Dermis blood vessel endothelial cell (primary cell): ENCODE measurements at places on chromosomes 7 and 10.

DNA sequence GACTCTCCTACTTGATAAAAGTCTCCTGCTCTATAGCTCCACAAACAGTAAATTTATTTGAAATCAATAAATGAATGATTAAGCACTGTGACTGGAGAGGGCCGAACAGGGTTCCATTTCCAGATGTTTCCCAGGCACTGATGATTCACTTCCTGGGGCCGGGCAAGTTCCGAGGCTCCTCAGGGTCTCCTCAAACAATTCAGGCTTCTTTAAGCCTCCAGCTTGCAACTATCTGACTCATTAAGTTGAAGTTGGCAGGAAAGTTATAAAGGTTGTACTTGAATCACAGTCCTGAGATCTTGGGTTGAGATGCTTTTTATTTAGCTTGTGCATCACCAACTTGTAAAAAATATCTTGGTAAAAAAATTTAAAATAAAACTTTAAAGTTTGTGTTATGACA is 612.9 kb downstream of the DNAJB6 start:
- no peak for DNase-seq

DNA sequence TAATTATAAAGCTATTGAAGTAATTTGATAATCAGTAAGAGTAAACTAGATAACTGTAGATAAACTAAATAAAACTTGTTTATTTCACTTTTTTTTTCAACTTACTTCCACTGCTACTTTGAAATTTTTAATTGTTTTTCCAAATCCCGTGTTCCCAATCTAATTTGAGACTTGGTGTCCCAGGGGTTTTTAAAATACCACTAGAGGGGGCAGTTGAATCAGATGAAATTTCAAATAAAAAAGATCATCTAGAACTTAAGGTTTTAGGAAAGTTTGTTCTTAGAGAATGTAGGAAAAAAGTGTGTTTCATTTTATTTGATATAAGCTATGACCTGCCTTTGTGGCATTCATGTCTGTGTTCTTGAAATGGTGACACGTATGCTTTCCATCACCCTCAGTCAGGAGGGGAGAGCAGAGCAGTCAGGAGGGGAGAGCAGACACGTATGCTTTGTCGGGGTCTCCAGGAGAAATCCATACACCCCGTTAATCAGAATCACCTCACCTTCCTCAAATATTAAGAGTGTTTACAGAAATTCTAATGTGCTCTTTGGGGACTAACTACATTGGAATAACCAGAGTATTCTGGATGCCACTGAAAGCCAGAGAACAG is 49.9 kb downstream of the C10orf67 start:
- DNase-seq = peak; percentile 29

DNA sequence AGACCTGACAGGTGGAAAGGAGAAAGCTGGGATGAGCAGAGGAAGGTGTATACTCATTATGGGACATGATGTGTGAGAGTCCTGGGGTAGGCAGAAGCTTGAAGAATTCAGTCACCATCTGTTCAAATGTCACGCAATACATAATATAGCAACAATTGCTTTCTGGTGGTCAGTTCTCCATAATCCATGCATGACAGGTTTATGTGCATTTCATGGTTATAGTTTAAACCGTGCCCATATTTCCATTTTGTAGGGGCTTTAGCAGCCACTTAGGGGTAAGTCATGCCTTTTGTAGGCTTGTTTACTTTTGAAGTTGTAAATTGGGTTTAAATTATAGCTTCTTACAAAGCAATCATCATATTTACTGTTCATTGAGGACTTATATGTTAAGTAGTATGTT is 158.8 kb downstream of the NXPH1 start:
- no peak for DNase-seq

GRCh38 chr7:152054367-152055230 is 29.1 kb downstream of the GALNT11 start:
- DNase-seq = peak; percentile 19

- no peak for DNase-seq
Observed at GRCh38 chr7:115868369-115868768, 162.2 kb downstream of the TFEC start.

DNA sequence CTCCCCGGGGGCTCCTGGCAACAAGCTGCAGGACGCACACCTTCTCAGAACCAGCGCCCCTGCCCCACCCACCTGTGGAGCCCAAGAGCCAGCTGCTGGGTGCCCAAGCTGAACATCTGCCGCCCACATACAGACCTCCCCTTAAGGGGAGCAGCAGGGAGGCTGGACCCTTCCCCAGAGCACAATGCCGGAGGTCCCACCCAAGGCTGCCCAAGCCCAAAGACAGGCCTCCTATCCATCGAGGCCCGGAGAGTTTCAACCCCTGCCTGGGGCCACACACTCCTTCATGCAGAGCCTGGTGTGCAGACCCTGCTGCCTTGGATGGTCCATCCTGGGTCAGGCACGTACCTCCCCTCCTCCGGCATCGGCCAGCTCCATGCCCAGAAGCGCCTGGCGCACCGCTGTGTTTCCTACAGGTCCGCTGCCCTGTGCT is 48.7 kb downstream of the VIPR2 start:
- no peak for DNase-seq

- peak; percentile 19 for DNase-seq
Observed at GRCh38 chr7:44595934-44596635, 10.3 kb upstream of the OGDH start.

- peak; percentile 58 for DNase-seq
Observed at GRCh38 chr7:38383281-38383680, 109.8 kb upstream of the TARP start.

GRCh38 chr7:128022631-128023532 is 8.4 kb downstream of the LRRC4 start:
- no peak for DNase-seq

DNA sequence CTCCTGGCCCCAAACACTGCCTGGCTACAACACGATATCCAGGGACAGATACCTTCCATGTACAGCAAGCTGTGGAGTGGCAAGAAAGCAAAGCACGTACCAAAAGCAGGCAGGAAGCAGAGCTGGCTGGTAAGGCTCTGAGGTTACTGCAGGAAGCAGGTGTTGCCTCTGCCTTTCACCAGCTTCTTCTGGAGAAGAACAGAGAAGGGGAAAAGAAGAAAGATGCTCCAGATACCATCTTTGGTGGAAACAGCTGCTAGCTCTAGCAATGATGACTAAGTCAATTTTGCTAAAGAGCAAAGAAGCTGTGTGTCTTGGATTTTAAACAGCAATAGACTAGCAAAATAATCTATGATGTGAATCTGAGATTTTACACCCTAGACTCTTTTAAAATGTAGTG is 34.9 kb upstream of the PRSS1 start:
- peak; percentile 76 for DNase-seq

- no peak for DNase-seq
Observed at GRCh38 chr7:28586736-28587135, 174.4 kb downstream of the CREB5 start.

DNA sequence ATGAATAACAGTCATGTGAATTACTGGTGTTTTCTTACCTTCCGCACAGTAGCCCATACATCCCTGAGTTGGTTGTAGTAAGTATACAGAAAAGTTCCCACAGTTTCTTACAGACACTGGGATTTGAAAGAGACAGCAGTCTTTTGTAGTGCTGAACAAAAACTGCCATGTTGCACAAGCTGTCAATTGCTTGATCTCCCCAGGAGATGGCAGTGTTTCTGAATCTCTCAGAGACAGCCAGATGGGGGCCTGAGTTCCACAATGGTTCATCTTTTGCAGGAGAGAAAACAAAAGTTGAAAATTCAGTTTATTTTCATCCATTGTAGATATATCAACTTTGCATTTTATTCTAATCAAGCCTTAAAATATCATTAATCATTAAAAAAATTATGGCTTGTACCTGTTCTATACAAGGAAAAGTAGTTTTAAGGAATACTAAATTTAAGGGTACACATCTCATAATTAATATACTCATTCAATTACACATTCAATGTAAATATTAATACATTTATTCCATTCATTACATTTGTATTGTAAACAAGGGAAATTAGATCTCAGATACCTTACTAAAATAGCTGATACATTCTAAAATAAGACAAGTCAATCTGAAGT is 14.5 kb downstream of the VWDE start:
- peak; percentile 73 for DNase-seq

- DNase-seq = no peak
Observed at GRCh38 chr7:43479042-43479441, 103.9 kb upstream of the STK17A start.

GRCh38 chr7:139457153-139457946 is 26.1 kb downstream of the KLRG2 start:
- DNase-seq = no peak

GRCh38 chr7:18648849-18649758 is 153.6 kb downstream of the HDAC9 start:
- no peak for DNase-seq

DNA sequence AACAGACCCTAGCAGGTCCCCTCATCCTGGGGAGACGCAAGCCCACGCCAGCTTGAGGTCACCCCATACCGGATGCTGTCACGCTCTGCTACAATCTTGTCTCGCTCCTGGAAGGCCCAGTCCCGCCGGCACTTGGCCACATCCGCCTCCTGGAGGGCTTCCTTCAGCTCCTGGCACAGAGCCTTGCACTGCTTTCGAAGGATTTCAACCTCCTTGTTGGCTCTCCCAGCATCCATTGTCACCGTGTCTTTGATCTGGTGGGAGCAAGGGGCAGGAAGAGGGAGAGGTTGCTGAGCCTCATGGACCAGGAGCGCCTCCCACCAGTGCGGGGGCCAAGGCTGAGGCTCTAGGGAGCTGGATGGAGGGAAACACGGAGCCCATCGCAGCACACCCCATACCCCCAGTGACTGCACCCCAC is 90.9 kb downstream of the DLG5 start:
- peak; percentile 62 for DNase-seq

DNA sequence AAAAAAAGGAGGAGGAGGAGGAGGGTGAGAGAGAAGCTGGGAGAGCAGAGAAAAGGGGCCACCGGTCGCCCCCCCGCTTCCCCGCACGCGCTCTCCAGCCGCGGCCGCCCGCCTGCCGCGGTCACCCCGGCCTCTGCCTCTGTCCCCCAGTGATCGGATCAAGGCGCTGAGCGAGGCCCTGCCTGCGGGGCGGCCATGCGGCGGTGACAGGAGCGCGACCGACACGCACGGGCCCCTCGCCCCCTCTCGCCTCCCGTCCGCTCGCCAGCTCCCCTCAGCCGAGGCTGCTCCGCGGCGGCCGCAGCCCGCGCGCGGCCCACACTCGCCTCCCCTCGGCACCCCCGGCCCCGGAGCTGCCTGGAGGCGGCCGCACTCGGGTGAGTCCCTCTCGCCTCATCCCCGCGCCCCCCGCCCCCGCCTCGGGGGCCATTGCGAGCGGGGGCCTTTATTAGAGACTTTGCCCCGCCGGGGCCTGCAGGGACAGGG is at the start of gene GTF2I:
TSS of gene GTF2I (plus strand) at position 27 of the 486 bp plus-strand sequence. CDS start 31,411 bp downstream, outside the sequence.
- DNase-seq = no peak

- no peak for DNase-seq
Observed at GRCh38 chr7:34832020-34832419, 174.0 kb downstream of the NPSR1 start.

GRCh38 chr7:33849004-33849403 is 56.3 kb upstream of the BMPER start:
- DNase-seq = no peak

DNA sequence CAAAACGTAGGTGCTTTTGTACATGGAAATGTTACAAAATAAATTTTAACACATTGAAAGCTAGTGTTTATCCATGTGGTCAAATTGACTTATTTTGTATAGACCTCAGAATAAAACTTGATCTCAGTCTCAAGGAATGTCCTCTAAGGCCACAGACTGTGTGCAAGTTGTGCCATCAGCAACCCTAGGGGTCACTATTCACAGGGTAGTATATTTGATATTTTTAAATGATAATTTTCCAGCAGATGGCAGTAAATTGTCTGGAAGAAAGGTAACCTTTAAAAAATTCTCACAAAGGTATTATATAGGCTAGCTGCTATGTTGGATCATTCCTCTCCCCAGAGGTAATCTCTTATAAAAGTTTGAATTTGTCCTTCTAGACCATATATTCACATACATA is 12.9 kb upstream of the SNX10 start:
- DNase-seq = peak; percentile 26

GRCh38 chr7:22373388-22373787 is 16.4 kb upstream of the RAPGEF5 start:
- no peak for DNase-seq

- no peak for DNase-seq
Observed at GRCh38 chr7:48638041-48638440, 286.3 kb upstream of the CDC14C start.

DNA sequence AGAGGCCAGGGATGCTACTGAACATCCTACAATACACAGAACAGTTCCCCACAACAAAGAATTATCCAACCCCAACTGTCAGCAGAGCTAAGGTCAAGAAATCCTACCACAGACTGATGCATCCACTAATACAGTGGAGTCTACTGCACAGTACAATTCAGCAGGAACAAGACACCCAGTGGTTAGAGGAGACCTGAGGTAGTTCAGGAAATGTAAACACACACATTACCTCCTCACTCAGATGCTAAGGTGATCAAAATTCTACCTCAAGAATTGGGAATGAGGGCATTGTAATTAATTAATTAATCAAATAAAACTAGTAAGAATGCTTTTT is 91.4 kb downstream of the ZFAND4 start:
- DNase-seq = no peak

GRCh38 chr7:43572516-43573049 is 10.3 kb upstream of the STK17A start:
- DNase-seq = peak; percentile 91

DNA sequence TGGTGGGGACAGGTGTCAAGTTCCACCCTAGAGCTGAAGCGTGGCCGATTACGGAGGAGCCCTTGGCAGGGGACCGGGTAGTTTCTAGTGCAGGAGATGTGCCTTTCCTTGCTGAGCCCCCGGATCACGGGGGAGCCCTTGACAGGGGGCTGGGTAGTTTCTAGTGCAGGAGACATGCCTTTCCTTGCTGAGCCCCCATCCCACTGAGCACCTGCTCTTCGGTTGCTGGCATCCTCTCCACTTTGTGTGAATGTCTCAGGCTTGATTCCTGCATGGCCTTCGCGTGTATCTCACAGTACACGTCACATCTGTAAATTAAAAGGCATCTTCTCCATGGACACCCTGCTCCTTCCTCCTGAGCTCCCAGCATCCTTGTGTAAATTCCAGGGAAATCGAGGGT is 263.5 kb downstream of the ADARB2 start:
- no peak for DNase-seq

GRCh38 chr10:52500476-52500875 is 186.4 kb downstream of the DKK1 start:
- no peak for DNase-seq

- DNase-seq = no peak
Observed at GRCh38 chr7:137652721-137653120, 194.1 kb downstream of the DGKI start.

- no peak for DNase-seq
Observed at GRCh38 chr10:58451193-58451889, 61.3 kb upstream of the BICC1 start.

DNA sequence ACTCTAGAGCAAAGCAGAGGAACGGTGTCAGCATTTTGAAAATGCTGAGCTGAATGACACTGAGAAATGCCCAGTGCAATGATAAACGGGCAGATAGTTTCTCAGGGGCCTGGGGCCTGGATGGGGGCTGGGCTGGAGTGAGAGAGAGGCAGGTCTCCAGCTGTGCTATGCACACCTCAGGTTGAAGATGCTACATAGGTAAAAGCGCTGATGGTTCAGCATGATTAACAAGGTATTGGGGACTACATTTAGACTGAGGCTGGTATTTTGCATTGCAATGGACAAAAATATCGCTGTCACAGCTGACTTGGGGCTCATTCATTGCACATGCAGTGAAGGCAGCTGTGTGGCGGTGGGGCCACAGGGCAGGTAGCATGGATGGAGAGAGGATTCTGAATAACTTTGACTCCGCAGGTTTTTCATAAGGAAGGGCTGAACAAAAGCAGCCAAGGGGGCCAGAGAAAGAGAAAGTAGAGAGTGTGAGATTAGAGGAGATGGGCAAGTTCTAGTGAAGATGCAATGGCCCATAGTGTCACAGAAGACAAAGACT is 290.8 kb upstream of the ZNF32 start:
- no peak for DNase-seq

GRCh38 chr7:51455513-51455912 is 138.9 kb upstream of the COBL start:
- no peak for DNase-seq
